Stimulated activated CD4-positive, alpha-beta T cell treated with anti-CD3 and anti-CD28 coated beads, TNF-alpha, amount 100 ng/mL, for 48 hours (primary cell): ENCODE measurements at places on chromosomes 7 and 10.

DNA sequence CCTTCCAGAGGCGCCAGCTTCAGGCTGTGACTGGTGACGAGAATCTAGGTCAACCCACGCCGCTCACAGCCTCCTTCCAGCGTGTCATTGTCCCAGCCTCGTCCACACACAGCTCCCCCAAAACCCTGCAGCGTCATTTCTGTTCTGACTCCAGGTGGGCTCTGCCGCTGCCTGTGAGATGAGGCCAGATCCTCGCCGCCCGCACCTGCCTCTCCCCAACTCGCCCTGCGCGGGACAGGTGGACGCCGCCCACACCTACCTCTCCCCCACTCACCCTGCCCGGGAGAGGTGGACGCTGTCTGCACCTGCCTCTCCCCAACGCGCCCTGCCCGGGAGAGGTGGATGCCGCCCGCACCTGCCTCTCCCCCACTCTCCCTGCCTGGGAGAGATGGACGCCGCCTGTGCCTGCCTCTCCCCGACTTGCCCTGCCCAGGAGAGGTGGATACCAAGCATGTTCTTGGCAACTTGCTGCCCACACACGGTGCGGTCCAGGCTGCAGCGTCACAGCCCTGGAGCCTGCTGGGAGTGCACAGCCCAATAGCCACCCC lies 32.0 kb upstream of the CFAP46 start:
- DNase-seq: no peak

GRCh38 chr10:19847321-19847720 lies 31.1 kb downstream of the PLXDC2 start:
- no peak for DNase-seq

DNA sequence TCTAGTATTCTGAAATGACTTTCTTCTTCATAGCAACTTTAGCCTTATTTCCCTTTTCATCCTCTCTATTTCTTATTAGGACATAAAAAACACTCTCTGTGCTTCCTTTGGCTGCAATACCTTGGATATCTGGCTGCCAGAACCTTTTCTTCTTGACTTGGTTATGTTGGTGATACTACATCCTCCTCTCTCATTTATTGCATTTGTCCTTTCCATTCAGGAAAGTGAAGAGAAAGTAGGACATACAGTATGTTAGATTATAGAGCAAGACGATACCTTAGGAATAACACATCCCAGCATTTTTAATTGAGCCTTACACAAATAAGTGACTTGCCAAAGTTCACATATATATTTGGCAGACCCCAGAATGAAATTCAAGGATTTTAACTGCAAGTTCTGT lies 210.1 kb upstream of the PPP1R3A start:
- no peak for DNase-seq

DNA sequence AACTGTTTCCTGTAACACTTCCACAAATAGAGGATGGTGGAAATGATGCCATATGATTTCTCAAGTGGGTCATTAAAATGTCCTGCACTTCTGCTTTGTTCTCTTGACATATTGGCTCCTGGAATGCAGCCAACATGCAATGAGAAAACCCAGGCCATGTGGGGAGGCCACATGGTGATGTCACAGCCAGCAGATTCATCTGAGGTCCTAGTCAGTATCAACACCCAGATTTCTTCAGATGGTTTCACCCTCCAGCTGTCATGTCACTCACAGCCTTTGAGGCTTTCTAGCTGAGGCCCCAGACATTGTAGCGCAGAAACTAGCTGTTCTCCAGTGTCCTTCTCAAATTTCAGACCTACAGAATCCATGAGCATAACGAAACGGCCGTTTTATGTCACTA lies 102.3 kb upstream of the NUPR2 start:
- no peak for DNase-seq

DNA sequence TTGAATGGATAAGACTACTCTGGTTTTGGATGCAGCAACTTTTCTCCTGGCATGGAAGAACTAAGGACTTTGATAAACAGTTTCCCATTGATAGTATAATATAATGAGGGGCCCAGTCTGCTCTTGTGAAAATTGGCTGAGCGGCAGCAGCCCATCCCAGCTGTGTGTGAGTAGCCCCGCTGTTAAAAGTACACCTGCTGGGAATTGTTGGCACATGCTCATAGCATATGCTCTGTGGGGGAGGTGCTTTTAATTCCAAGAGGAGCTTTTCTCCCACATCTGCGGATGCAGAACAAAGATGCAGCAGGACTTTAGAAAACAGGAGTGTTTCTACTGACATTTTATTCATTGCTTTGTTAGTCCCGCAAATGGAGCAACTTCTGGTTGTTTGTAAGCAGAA lies 19.0 kb downstream of the SRI start:
- DNase-seq: no peak

DNA sequence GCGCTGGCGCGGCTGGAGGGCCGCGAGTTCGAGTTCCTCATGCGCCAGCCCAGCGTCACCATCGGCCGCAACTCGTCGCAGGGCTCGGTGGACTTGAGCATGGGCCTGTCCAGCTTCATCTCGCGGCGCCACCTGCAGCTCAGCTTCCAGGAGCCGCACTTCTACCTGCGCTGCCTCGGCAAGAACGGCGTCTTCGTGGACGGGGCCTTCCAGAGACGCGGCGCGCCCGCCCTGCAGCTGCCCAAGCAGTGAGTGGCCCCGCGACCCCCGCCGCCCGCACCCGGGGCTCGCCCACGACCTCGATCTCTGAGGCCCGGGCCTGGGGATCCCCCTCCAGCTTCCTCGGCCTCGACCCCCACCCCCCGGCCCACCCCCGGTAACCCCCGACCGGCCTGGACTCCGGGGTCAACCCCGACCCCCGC lies 537 bp downstream of the FOXK1 start:
- peak; percentile 25 for DNase-seq

DNA sequence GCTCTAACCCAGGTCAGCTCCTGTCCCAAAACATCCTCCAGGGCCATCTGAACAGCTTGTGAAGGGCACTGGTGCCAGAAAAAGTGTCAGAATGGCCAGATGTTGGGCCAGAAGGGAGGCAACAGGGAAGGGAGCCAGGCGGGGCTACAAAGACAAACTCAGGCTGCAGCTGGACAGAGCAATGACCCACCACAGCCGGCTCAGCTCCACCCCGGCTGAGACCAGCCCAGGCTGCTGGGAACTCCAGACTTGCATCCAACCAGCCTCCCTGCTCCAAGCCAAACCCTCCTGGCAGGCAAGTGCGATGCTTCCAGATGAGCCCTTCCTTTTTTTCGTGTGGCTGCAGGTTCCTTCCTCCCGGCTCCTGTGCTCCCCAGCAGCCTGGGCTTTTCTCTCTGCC lies 466.9 kb downstream of the PTPRN2 start:
- DNase-seq: no peak

- DNase-seq: peak; percentile 8
These were observed 53.6 kb downstream of the PYROXD2 start for GRCh38 chr10:98361131-98362025.

DNA sequence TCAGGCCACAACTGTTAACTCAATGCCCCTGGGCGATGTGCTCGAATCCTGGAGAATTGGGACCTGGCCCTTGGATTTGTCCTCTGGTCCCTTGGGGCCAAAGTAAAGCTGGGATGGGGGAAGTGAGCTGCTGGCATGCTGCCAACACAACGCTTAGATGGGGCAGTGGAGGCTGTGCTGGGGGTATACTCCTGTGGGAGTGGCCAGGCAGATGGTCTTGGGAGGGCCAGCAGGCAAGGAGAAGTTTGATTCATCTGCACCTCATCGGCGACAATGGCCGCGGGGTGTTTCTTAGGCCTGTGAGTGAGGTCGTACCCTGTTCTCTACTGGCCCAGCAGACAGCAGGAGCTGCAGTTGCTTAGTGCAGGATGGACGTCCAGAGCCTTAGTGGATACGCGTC lies 139.0 kb upstream of the MTPN start:
- DNase-seq: no peak
